ENCODE measurements at places on chromosomes 3 and 15. TPM values are rescaled to one million over a fixed set of nuclear protein-coding genes. Genes with fewer than 3 reads are reported as not detected.

The TNFSF10 gene
- total RNA-seq, result 34.5 TPM

The FEZF2 gene
- not detected for total RNA-seq

The PLAAT1 gene
- under 0.01 TPM for total RNA-seq

The ECE2 gene
- total RNA-seq, result not detected

The ATXN7 gene
- 21.5 TPM for total RNA-seq

The ANKRD34C gene
- total RNA-seq, result not detected

The CHST13 gene
- total RNA-seq, result 36.4 TPM

The GABPB1 gene
- 94.5 TPM for total RNA-seq

The DISP2 gene
- total RNA-seq, result 0.54 TPM

The SLC12A1 gene
- not detected for total RNA-seq

The UROC1 gene
- total RNA-seq, result under 0.01 TPM

The CSPG5 gene
- total RNA-seq, result 0.54 TPM

The ISLR2 gene
- not detected for total RNA-seq

The SIDT1 gene
- 15.1 TPM for total RNA-seq

The ST3GAL6 gene
- total RNA-seq, result 2.7 TPM

The TMEM158 gene
- total RNA-seq, result under 0.01 TPM

The CDCP1 gene
- 14.0 TPM for total RNA-seq

The PRSS50 gene
- under 0.01 TPM for total RNA-seq

All from hematopoietic multipotent progenitor cell (in vitro differentiated cells).